ENCODE measurements at places on chromosomes 5 and 9.

- no peaks in the 10 kb centered on the region for H3K27me3 ChIP-seq
- DNase-seq, result no peak
- H3K4me1 ChIP-seq, result peaks cover 3% of the 10 kb centered on the region
- H3K4me3 ChIP-seq, result no peak overlapping the region
- H3K27ac ChIP-seq, result no peak overlapping the region
- no peaks in the 10 kb centered on the region for H3K36me3 ChIP-seq
Measured at GRCh38 chr9:14369011-14369410, 55.1 kb upstream of the NFIB start.

GRCh38 chr5:9268226-9268625, 277.6 kb downstream of the SEMA5A start:
- no peak overlapping the region for H3K4me3 ChIP-seq
- no peaks in the 10 kb centered on the region for H3K36me3 ChIP-seq
- no peak overlapping the region for H3K27ac ChIP-seq
- peaks cover 10% of the 10 kb centered on the region for H3K4me1 ChIP-seq
- DNase-seq, result no peak

DNA sequence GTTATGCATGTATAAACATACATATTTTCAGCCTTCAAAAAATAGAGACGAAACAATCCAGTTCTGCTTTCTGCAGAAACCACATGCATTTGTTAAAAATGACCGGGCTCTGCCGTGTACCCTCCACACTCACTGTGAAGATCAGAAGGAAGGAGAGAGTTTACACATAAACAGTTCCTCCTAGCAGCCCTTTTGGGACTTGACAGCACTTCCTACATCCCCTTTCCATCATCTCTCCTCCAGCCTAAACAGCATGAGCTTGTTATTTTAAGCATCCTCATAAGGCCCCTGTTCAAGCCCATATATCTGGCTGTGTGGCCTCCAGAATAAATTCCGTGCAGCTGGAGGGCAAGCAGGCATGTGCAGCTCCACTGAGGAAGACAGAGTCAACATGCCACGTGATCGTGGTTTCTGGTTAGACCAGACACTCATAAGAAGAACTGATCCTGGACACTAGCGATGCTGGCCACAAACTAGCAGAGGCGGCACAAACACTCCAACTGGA, 42.2 kb downstream of the NIPAL4 start:
- H3K27me3 ChIP-seq, result no peaks in the 10 kb centered on the region
- DNase-seq, result no peak
- no peak overlapping the region for H3K27ac ChIP-seq

GRCh38 chr9:84314306-84314705, 26.3 kb downstream of the SLC28A3 start:
- no peak overlapping the region for H3K4me3 ChIP-seq
- H3K4me1 ChIP-seq, result no peaks in the 10 kb centered on the region
- H3K27me3 ChIP-seq, result no peaks in the 10 kb centered on the region
- no peak for DNase-seq

DNA sequence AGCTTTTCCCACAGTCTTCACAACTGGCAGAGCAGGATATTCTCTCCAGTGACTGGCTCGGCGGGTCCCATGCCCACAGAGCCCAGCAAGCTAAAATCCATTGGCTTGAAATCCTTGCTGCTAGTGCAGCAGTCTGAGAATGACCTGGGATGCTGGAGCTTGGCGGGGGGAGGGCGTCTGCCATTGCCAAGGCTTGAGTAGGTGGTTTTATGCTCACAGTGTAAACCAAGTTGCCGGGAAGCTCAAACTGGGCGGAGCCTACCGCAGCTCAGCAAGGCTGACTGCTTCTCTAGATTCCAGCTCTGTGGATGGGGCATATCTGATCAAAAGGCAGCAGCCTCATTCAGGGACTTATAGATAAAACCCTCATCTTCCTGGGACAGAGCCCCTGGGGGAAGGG, 194.1 kb downstream of the CCDC171 start:
- DNase-seq, result no peak
- H3K27me3 ChIP-seq, result no peaks in the 10 kb centered on the region
- H3K27ac ChIP-seq, result no peak overlapping the region
- no peaks in the 10 kb centered on the region for H3K4me1 ChIP-seq

DNA sequence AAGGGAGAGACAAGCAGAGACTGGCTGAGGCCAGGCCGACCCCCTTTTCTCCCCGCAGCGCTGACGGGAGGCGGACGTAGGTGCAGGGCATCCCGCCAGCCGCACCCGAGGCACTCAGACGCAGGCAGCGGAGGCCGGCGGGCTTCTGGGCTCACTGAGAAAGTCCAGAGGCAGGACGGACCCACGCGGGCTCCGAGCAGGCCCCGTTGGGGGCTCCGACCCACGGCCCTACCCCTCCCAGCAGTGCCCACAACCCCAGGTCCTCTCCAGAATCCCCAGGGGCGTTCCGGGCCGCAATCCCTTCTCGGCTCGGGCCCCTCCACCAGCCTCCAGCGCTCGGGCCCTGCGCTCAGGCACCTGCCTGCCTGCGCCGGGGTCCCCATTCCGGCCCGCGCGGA, 543 bp downstream of the MTMR12 start:
- DNase-seq, result no peak
- no peaks in the 10 kb centered on the region for H3K36me3 ChIP-seq
- H3K27ac ChIP-seq, result peak overlapping the region; percentile 94
- H3K27me3 ChIP-seq, result no peaks in the 10 kb centered on the region
- H3K4me3 ChIP-seq, result peak overlapping the region; percentile 78

DNA sequence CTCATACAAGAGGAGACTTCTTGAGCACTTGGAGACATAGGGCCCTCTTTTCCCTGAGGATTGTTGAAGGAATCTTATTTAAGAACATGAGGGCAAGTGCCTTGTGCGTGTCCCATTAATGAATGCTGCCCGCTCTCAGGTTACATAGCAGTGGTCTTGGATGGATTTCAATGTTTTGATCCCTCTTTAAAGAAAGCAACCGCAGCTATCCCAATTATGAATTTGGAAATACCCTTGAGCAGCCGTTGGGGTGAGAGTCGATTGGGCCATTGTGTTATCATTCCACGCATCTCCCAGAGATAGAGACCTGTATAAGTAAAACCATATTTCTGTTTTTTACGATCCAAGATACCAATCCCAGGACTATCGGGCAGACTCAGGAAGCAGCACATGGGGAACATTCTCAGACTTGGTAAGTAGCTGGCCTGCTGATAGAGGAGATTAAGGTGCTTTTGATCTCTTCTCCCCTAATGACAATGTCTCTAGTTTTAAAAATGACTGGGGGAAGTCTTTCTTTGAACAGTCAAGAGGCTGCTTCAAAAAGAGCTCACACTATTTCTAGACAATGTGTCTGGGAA, 145.3 kb downstream of the MACROH2A1 start:
- no peaks in the 10 kb centered on the region for H3K36me3 ChIP-seq
- no peaks in the 10 kb centered on the region for H3K27me3 ChIP-seq
- H3K4me3 ChIP-seq, result no peak overlapping the region
- no peaks in the 10 kb centered on the region for H3K4me1 ChIP-seq

- H3K4me3 ChIP-seq, result no peak overlapping the region
- H3K36me3 ChIP-seq, result peaks cover 96% of the 10 kb centered on the region
- H3K4me1 ChIP-seq, result no peaks in the 10 kb centered on the region
- H3K27ac ChIP-seq, result no peak overlapping the region
Measured at GRCh38 chr5:176501333-176501732, 35.9 kb downstream of the RNF44 start.

Measured in ascending aorta (tissue), 2 donors.